ENCODE measurements at places on chromosomes 2 and 18.

- no peak for DNase-seq
These were observed 292.6 kb upstream of the CYRIA start for GRCh38 chr2:16958266-16958665.

DNA sequence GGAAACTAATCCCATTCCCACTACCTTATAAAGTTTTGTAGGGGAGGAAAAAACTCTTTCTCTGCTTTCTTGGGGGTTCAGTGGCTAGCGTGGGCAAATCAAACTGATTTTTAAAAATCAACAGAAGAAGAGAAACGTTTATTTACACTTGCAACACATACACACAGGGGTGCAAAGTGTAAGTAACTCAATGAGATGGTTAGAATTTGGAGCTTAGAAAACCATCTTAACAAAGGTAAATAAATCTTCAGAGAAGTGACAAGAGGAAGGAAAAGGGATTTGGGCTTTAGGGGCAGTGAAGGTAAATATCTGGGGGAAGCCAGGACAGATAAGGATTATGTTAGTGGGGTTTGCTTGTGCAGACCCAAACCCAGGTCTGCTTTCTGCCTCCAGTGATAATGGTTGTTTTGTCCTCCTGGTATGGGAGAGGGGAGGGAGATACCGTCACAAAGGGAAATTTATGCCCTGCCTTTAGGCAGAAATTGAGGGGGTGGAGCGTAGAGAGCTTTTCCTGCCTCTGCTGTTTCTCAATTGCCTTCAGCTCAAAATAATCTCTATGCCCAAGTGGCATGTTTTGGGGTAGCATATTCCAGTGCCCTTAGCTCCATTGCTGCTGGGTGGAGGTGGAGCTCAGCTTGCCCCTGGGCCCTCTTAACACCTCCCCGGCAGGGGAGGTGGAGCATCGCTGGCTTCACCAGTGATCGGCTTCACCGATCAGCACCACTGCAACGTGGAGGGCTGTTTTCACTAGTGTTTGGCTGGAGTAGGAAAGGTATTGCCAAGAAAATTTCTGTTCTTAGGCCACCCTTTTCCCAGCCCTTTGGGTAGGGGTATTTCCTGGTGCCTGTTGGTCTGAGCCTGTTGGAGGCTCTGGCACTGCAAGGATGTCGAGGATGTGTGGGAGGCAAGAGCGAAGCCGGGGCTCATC lies 92.2 kb downstream of the TEX51 start:
- DNase-seq: no peak

DNA sequence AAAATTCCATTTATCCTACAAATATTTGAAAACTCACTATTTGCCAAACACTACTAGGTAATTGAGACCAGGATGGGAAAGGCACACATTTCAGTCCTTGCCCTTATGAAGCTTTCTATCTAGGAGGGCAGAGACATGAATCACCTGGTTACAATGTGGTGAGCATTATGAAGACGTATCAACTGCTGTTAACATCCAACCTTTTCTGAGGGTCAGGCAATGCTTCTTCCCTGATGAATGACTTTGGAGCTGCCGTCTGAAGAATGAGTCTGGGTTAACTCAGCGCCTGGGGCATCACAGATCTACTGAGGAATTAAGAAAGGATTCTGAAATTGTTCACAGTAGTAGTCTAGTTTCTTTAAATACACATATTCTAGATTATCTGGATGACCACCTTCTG lies 62.1 kb upstream of the NOSTRIN start:
- no peak for DNase-seq

DNA sequence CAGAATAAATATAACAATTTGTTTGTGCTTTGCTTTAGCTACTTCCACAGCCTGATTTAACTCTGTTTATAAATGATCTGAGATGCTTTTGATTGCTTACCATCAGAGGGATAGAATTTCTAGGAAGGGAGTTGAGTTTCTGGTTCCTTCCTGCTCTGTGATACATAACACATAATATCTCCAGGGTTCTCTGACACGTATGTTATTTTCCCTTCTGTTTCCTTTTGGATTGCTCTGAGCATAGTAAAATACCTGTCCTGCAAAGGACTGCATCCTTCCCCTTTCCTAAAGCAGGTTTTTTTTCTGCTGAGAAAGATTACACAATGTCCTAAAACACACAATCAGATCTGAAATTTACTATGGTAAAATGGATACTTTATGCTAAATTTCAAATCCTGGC lies 76.1 kb downstream of the CABYR start:
- DNase-seq: no peak

DNA sequence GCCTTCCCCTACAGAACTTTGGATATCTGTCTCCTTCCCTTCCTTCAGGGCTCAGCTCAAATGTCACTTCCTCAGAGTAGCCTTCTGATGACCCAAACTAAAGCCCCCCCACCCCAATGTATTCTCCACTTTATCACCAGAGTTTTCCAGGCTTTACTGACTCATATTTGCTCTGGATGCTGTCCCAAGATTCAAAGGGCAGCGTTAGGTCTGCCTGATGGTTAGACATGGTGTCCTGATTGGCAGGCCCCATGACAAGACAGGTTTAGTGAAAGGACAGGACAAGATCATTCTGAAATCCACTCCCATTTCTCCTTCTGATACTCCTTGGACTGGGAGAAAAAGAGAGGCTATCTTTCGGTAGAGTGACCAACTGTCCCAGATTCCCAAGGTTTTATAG lies 22.6 kb upstream of the RPIA start:
- DNase-seq: no peak

Data from H7 (cell line).